ENCODE measurements at places on chromosomes 13 and 19. TPM values are rescaled to one million over a fixed set of nuclear protein-coding genes. Genes with fewer than 3 reads are reported as not detected.

Gene TNFSF9
- 0.63 TPM for total RNA-seq

Gene S1PR5
- total RNA-seq, result not detected

DNA sequence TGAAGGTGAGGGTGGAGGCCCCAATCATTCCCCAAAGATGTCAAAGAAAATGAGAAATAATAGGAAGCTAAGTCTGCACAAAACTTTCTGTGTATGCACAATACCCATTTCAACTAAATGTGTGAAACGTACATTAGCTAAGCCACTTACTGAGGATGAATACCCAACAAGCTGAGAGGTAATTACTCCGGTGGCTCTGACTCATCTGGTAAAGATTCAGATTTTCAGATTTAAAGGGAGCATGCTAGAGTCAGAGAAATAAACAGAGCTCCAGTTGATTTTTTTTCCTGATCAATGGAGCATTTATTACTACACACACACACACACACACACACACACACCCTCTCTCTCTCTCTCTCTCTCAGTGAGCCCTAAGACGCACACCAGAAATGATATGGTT is 194.8 kb upstream of the ARGLU1 start:
- no peak for DNase-seq

- DNase-seq, result no peak
Measured at GRCh38 chr19:5165697-5166019, 175.0 kb downstream of the PTPRS start.

DNA sequence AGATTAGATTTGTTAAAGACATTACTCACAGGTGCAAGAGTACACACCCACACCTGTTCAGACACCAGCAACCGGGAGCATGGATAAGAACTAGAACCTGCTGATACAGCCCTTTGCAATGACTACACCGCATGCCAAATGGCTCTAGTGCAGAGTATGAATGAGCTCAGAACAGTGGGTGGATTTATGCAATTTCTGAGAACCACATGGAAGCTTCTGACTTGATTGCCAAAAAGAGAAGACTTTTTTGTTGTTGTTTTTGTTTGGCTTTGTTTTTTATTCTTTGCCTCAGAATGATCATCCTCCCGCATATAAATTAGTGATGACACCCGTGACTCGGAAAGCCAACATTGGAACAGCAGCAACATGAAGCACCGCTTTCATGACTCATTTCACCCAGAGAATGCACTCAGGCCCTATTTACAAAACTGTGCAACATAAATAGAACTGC is 77.4 kb upstream of the LRCH1 start:
- no peak for DNase-seq

- DNase-seq, result no peak
Measured at GRCh38 chr13:28890712-28891111, 70.6 kb downstream of the MTUS2 start.

DNA sequence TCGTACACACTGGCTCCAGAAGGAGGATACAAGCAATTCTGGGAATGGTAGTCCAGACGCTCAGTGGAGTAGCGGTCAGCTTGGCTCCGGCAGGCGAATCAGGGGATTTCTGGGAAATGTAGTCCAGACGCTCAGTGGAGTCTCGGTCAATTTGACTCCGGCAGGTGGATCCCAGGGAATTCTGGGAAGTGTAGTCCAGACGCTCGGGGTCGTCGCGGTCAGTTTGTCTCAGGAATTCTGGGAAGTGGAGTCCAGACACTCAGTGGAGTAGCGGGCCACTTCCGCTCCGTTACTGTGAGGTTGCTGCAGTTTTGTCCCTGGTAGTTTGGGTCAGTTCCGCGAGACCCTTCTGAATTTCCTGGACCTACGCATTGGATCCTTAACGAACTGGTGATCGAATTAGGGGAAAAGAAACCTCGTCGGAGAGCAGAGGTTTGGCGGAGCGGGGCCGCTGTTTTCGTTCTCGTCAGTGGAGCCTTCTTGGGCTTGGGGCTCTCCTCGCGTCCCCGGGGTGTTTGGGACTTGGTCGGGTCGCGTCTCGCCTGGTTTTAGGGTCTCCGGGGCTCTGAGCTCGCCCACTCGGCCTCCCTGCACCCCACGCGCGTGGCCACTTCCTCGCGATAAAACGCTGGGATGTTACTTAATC is at the start of gene ZNF225:
Gene ZNF225, plus strand, starts transcription at position 262 of the 646 bp plus-strand sequence. CDS start 2,429 bp downstream, outside the sequence.
- peak; percentile 97 for DNase-seq

GRCh38 chr19:48569814-48570213 is 17.8 kb downstream of the SULT2B1 start:
- DNase-seq, result no peak

DNA sequence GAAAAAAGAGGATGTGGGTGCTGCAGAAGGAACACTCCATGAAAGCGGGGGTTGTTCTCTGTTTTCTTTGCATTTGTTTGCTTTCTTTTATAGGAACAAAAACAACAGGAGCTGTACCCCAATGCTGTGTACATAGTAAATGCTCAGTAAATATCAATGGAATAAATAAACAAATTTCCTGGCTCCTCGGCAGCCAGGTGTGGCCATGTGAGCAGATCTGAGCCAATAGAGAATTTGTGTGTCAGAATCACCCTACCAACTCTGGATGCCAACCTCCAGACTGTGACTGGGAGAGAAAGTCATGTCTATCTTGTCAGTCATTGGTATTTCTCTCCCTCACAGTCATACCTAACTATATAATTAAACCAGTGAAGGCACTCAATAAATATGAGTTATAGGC is 10.6 kb upstream of the CLPP start:
- no peak for DNase-seq

- no peak for DNase-seq
Measured at GRCh38 chr13:102697264-102697663, 2.4 kb upstream of the METTL21C start.

DNA sequence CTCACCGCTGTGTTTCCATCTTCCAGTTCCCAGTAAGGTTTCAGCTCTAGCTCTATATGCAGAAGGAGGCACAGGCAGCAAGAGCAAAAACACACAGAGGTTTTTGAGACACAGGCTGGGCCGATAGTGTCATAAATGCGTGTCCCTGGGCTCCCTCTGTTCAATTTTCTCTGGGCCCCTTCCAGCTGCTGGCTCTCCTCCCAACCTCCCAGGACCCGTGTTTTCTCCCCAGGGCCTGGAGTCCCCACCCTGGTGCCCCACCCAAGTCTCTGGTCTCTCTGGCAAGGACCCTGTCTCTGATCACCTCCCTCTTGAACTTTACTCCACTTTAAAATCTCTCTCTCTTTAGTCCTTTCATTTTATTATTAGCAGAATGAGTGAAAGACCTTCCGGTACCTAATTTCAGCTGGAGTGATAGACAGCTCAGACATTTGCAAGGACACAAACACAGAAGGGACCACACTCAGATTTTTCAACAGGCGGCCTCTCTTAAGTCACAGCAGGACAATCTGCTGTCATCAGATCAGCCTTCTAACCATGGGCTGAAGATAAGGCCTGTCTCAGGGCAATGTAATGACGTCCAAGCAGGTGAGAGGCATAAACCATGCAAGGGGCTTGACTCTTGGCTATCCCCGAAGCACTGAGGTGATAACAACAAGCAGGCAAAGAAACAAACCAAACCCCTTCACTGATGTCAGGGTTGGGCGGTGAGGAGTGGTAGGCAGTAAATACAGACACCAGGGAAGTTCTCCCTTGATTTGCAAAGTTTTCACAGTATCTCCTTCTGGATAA is 190.0 kb upstream of the IRS2 start:
- no peak for DNase-seq

DNA sequence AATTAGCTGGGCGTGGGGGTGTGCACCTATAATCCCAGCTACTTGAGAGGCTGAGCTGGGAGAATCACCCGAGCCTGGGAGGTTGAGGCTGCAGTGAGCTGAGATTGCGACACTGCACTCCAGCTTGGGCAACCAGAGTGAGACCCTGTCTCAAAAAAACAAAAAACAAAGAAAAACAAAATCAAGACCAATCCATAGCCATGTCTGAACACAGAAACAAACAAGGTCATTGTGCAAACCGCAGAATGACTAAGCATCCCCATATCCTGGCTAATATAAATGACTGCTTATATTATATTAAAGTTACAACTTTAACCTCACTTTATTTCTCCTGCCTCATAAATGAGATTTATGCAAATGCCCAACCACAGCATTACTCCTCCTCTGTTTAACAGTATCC is 2.3 kb upstream of the LYPD3 start:
- DNase-seq, result no peak

- no peak for DNase-seq
Measured at GRCh38 chr13:83221813-83222241, 660.4 kb downstream of the SLITRK1 start.

Gene MARCHF2
- total RNA-seq, result 122 TPM

Gene SUGT1
- 26.3 TPM for total RNA-seq

GRCh38 chr13:31469377-31469776 is 269.6 kb downstream of the B3GLCT start:
- DNase-seq, result no peak

GRCh38 chr19:34835631-34836351 is 62.8 kb upstream of the ZNF599 start:
- no peak for DNase-seq

DNA sequence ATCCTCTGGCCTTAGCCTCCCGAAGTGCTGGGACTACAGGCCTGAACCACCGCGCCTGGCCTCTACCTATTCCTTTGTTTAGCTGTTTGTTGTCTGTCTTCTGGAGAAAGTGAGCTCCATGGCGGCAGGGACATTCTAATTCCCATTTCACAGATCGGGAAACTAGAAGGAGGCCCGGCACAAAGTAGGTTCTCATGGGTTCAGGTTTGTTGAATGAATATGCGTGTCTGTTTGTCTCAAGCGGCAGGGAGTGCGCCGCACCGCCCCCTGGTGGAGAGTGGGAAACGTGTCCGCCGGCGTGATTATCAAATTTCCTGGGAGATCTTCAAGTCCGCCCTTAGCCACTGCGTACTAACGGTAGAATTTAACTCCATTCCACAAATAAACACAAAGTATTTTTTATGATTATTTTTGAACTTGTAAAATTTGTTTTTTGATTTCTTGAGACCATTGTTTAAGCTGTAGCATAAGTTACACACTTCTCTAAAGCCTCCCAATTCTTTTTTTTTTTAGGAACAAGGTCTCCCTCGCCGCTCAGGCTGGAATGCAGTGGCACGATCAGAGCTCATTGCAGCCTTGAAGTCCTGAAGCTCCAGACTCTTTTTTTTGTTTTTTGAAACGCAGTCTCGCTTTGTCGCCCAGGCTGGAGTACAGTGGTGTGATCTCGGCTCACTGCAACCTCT is 8.9 kb upstream of the CCDC9 start:
- peak; percentile 76 for DNase-seq

- DNase-seq, result no peak
Measured at GRCh38 chr13:80237646-80238045, 103.3 kb downstream of the SPRY2 start.

DNA sequence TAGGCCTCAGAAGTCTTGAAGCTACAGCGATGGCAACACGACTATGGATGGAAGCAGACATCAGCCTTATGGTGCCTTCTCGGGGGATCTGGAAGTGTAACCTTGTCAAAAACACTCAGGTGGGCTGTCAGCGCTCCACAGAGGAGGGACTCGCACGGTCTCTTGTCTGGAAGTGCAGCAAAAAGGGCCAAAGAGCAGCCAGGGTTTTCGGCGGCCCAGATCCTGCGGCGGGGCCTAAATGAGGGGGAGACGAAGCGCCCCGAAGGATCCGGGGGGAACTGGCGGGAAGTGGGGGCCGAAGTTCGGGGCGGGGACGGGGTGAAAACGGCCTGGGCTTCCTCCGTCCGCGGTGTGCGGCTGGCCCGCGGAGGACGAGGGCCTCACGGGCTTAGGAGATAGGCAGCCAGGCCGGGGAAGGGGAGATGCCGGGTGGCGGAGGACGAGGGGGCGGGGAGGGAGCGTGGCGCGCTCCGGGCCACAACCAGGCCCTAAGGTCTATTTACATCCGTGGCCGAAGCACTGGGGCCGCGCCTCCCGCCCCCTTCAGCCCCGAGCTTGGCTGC is 637 bp downstream of the RANBP3 start:
- DNase-seq, result no peak

GRCh38 chr13:75723901-75724300 is 87.8 kb downstream of the LMO7 start:
- no peak for DNase-seq

Gene CYP2A6
- not detected for total RNA-seq

GRCh38 chr19:23523863-23524262 is 128.6 kb upstream of the ZNF91 start:
- no peak for DNase-seq

DNA sequence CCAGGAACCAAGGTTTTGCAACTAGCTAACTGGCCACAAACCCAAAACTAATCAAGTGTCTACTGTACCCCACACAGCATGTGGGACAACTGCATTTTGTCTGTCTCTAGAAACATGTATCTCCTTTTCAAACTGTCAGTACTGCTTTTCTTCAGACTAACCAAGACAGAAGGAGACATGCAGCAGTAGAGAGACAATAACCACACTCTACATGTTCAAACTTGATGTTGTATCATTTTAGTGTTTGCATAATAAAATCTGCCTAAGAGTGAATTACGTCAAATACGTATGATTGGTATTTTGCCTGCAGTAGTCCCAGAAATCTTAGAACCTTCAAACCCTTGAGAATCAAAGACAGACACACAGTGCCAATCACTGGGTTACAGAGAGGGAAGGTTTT is 22.0 kb upstream of the FREM2 start:
- DNase-seq, result no peak

- no peak for DNase-seq
Measured at GRCh38 chr19:54551293-54551692, 22.3 kb upstream of the LILRA2 start.

GRCh38 chr13:114090476-114090875 is 41.9 kb downstream of the RASA3 start:
- DNase-seq, result no peak

Gene U2AF1L4
- total RNA-seq, result 4.3 TPM

DNA sequence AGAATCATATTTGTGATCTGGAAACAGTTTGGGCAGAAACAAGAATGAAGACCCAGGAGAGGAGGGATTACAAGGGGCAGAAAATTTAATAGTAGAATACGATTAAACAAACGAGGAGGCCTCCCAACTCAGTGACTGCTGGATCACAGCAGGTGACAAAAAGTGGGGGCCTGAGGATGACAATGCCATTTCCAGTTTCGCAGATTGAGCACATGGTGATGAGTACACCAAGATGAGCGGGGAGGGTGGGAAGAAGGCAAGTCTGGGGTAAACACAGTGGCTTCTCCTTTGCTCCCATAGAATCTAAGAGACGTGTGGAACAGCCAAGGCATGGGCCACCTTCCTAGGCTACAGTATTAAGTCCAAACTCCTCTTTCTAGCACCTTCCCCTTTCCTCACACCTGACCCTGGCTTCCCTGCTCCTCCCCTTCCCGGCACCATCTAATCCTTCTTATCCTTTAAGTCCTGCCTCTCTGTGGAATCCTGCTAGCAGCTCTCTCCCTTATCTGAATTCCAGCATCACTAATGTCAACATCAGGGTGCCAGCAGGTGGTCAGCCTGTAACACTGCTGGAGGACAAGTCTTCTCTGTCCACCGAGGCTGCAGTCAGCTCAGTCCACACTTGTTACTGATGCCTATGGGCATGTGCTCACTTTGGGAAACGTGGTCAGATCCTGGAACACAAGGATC is 13.5 kb downstream of the ATP7B start:
- DNase-seq, result no peak

DNA sequence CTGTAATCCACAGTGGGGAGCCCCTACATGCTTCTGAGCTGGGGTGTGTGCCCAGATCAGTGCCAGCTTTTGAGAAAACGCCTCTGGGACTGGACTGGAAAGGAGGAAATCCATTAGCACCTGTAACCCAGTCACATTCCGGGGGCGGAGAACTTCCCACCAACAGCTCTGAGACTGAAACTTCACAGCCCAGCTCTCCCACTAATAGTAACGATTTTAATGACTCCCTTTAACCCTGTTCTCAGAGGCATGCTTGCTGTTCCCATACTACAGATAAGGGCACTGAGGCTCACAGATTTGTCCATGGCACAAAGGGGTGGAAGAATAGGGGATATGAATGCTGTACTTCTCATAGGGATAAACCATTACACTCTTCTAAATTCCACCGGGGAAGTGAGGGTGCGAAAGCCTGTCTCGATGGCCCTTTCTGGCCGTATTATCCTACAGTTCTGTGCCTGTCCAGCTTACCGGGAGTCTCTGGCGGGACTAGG is 851 bp downstream of the FBXO46 start:
- peak; percentile 21 for DNase-seq

Measured in dermis microvascular lymphatic vessel endothelial cell (primary cell).